ENCODE measurements at places on chromosomes 12 and 14. TPM values are rescaled to one million over a fixed set of nuclear protein-coding genes. Genes with fewer than 3 reads are reported as not detected.

Gene WNT1
- total RNA-seq: 1.4 TPM

Gene GZMH
- total RNA-seq: not detected

Gene TRIM9
- 6.0 TPM for total RNA-seq

Gene CYP46A1
- total RNA-seq: 4.6 TPM

Gene CACNA2D4
- 18.3 TPM for total RNA-seq

Gene IL22
- total RNA-seq: not detected

Gene TMPRSS12
- 6.8 TPM for total RNA-seq

Gene HOXC10
- 2.6 TPM for total RNA-seq

GRCh38 chr12:119432949-119433348, 98.4 kb downstream of the CCDC60 start:
- no peaks in the 10 kb centered on the region for H3K36me3 ChIP-seq
- H3K27ac ChIP-seq: no peak overlapping the region
- H3K27me3 ChIP-seq: no peaks in the 10 kb centered on the region

DNA sequence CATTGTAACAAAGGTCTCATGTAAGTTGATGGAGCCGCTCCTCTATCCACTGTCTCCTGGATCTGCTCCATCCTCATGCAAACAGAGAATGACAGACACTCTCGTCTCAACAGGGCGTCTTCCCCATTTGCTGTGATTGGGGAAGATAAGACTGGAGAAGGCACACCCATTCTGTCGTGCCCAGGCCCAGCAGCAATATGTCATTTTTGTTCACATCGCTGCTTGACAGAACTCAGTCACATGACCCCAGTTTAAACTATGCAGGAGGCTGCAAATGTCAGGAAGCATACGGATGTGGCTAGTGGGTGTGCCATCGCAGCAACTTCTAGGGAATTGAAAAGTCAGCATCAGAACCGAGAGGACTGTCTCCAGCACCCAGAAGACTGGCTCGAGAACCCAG, 290.5 kb downstream of the TMEM132D start:
- H3K4me3 ChIP-seq: no peak overlapping the region
- no peaks in the 10 kb centered on the region for H3K4me1 ChIP-seq
- no peak overlapping the region for H3K27ac ChIP-seq
- no peak for DNase-seq
- H3K27me3 ChIP-seq: no peaks in the 10 kb centered on the region

DNA sequence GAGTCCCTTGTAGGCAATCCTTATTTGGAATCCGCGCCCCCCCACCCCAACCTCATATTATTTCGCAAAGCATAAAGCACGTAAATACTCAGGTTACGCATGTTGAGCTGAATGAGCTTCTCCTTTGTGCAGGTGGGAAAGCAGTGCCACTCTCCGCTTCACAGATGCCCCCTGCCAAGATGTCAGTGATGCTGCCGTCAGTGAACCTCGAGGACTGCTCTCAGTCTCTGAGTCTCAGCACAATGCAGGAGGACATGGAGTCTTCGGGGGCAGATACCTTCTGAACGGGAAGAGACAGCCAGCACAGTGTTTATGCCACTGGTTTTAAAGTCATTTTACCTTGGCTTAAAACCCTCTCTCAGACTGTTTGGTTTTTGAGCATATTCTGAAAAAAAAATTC, 90.1 kb upstream of the DACT1 start:
- H3K27me3 ChIP-seq: no peaks in the 10 kb centered on the region
- H3K4me3 ChIP-seq: no peak overlapping the region
- no peaks in the 10 kb centered on the region for H3K36me3 ChIP-seq
- no peak for DNase-seq
- no peaks in the 10 kb centered on the region for H3K4me1 ChIP-seq
- H3K27ac ChIP-seq: no peak overlapping the region

- H3K36me3 ChIP-seq: no peaks in the 10 kb centered on the region
- H3K4me1 ChIP-seq: peaks cover 35% of the 10 kb centered on the region
- DNase-seq: no peak
- H3K27me3 ChIP-seq: no peaks in the 10 kb centered on the region
These were observed 13.3 kb downstream of the PPP4R3A start for GRCh38 chr14:91496790-91497189.

GRCh38 chr12:125305231-125305630, 240.0 kb downstream of the AACS start:
- H3K4me3 ChIP-seq: no peak overlapping the region
- no peaks in the 10 kb centered on the region for H3K27me3 ChIP-seq
- H3K36me3 ChIP-seq: no peaks in the 10 kb centered on the region
- H3K27ac ChIP-seq: no peak overlapping the region

GRCh38 chr14:92470215-92470614, 43.4 kb upstream of the RIN3 start:
- H3K27me3 ChIP-seq: no peaks in the 10 kb centered on the region
- no peaks in the 10 kb centered on the region for H3K36me3 ChIP-seq
- no peak overlapping the region for H3K4me3 ChIP-seq
- DNase-seq: no peak
- no peak overlapping the region for H3K27ac ChIP-seq

DNA sequence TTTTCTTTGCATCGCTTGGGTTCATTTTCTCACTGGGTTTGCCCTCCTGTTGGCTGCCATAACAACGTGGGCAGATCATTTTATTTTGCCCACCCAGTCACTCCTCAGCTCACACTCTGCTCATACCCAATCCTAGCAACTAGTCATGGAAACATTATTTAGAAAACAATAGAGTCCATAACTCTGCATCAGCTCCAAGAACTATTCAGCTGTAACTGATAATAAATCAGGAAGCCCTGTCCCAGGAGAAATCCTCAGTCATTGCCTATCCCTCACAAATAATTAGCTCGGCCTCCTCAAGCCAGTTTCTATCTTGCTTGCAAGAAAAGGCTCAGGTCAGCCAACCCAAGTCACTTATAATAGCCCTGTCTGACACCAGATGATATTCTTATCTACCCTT, 43.2 kb downstream of the RTN1 start:
- H3K4me3 ChIP-seq: no peak overlapping the region
- no peak overlapping the region for H3K27ac ChIP-seq
- H3K4me1 ChIP-seq: no peaks in the 10 kb centered on the region
- H3K27me3 ChIP-seq: no peaks in the 10 kb centered on the region
- H3K36me3 ChIP-seq: no peaks in the 10 kb centered on the region

GRCh38 chr12:106345746-106346145, 11.8 kb upstream of the POLR3B start:
- peak; percentile 65 for DNase-seq
- no peak overlapping the region for H3K4me3 ChIP-seq
- no peak overlapping the region for H3K27ac ChIP-seq
- H3K36me3 ChIP-seq: no peaks in the 10 kb centered on the region

DNA sequence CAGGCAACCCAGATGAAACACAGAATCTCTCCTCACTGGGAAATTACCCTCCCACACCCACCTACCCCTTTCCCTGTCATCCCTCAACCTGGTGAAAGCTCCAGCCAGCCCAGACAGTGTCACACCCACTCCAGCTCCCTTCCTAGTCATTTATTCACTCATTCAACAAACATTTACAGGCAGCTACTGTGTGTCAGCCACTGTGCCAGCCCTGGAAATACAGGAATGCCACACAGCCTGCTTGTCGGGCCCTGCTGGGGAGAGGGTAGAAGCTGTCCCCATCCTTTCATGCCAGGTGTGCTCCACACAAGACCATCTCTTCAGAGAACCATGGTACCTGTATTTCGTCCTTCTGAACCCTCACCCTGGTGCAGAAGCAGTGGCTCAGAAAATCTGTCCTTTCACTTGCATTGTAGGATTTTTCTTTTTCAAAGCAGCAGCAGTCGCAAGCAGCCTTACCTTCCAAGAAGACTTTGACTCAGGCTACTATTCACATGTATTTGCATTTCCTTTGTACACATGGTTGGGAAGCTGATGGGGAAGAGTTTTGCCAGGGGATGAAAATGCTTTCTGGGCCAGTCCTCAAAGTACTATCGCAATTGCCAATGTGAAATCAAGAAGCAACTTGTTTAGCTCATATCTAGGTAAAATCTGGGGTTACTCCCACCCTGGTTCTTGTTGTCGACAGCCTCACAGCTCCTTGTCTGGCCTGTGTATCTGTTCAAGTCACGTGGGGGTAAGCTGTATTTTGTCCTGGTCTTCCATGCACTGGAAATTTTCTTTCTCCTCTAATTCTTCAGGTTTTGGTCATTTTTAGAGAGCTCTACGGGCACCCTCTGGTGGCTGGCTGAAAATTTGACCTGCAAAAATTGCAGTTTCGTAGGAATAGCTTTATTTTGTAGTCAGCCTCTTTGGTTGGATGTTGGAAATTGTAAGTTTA, 147.4 kb upstream of the EGLN3 start:
- no peaks in the 10 kb centered on the region for H3K27me3 ChIP-seq
- no peaks in the 10 kb centered on the region for H3K4me1 ChIP-seq
- no peak overlapping the region for H3K27ac ChIP-seq

DNA sequence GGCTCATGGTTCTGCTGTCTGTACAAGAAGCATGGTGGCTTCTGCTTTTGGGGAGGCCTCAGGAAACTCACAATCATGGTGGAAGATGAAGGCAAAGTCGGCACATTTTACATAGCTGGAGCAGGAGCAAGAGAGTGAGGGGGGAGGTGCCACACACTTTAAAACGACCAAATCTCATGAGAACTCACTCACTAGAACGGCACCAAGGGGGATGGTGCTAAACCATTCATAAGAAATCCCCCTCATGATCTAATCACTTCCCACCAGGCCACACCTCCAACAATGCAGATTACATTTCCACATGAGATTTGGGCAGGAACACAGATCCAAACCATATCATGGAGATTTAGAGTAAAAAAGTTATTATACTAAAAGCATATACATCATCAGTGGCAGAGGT, 13.6 kb upstream of the LEMD3 start:
- H3K27me3 ChIP-seq: no peaks in the 10 kb centered on the region
- H3K36me3 ChIP-seq: no peaks in the 10 kb centered on the region
- H3K4me1 ChIP-seq: no peaks in the 10 kb centered on the region
- H3K27ac ChIP-seq: no peak overlapping the region
- DNase-seq: no peak

DNA sequence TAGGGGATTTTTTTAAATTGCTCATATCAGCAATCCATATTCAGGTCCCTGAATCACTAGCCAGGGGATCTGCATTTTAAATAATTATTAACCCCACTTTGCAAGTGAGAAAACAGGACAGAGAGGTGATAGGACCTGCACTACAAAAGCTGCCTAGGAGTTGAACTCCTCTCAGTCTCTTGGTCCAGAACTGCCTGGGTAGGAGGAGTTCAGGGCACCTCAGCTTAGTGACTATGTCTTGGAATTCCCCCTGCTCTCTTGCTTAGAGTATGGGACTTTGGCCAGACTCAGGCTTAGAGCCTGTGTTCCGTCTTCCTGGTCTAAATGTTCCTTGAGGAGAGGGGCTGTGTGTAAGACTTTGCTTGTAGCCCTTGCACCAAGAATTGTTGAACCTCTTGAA, 68.2 kb upstream of the WSCD2 start:
- no peaks in the 10 kb centered on the region for H3K4me1 ChIP-seq
- no peaks in the 10 kb centered on the region for H3K27me3 ChIP-seq
- H3K27ac ChIP-seq: no peak overlapping the region
- no peak overlapping the region for H3K4me3 ChIP-seq
- DNase-seq: no peak

Measured in testis (tissue), 5 donors.